Stimulated activated CD8-positive, alpha-beta memory T cell treated with anti-CD3 and anti-CD28 coated beads, Interleukin-15, amount 100 ng/mL, for 24 hours (primary cell): ENCODE measurements at places on chromosomes 4 and X.

DNA sequence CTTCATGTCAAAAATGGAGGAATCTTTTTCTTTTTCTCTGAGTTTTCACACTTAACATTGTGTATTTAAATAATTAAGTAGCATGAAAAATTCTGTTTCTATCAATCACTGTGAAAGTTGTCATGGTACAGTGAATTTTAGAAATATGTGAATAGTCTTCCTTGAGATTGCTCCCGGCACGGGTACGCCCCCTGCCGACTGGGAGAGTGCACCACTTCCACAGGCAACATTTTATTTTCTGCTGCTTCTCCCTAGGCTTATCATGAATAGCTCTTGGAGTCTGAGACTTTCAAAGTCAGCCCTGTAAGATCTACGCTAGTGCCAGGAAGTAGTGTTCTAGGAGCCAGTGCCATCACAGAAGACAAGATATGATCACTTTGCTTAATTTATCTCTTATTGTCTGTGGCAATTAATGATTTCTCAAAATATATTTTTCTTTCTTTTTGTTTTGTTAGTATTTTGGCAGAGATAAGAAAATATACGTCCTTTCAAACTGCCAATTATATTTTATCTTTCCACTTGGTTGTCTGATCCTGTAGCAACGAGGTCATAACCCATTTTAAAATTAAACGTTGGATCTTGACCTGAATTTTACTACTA lies 763.8 kb upstream of the AADAT start:
- DNase-seq: no peak

GRCh38 chr4:9996319-9997110 lies 24.8 kb downstream of the SLC2A9 start:
- DNase-seq: no peak

DNA sequence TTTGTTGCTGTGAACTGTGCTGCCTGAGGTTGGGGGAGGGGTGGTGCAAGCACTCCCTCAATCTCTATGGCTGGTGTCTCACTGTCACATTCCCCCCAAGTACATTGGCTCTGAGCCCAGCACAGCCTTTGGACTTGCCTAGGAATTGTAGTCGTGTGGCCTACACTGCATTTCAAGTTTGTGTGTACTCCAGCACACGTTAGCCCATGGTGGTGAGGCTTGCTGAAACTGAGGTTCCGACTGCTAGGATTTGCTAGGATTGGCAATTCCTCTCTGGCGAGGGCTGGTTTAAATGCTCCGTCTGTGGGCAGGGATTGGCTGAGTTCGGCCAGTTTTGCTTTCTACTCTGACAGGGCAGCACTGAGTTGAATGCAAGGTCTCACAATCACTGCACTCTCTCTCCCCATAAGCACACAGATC lies 121.7 kb upstream of the CXXC4 start:
- no peak for DNase-seq

GRCh38 chrX:17374619-17375366 lies at the start of gene NHS:
Gene NHS (plus strand): TSS chrX:17375200. CDS start chrX:17375758, 558 bp downstream.
- no peak for DNase-seq

- no peak for DNase-seq
Measured at GRCh38 chr4:66340286-66340893, 670.1 kb upstream of the EPHA5 start.

- DNase-seq: no peak
Measured at GRCh38 chr4:56425518-56425917, 9.9 kb downstream of the PPAT start.

GRCh38 chr4:168524006-168524405 lies 27.2 kb downstream of the PALLD start:
- no peak for DNase-seq

GRCh38 chr4:99395595-99396364 lies 39.4 kb downstream of the ADH7 start:
- no peak for DNase-seq

DNA sequence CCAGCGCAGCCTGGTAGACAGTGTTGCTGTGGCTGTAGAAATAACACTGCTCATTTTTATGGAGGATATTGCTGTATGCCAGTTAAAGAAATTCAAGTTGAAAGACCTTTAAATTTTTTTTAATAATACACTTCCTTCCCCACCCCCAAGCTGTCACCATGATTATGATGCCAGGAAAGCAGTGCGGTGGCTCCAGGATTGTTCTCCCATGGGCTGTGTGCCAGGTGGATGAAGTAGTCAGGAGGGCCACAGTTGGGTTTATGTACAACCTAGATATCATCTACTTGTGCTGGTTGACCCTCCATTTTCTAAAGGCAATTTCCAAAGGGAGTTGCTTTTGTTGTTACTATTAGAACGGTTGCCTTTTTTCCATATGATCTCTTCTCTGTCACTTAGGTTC lies 136.6 kb downstream of the AFF1 start:
- DNase-seq: no peak

DNA sequence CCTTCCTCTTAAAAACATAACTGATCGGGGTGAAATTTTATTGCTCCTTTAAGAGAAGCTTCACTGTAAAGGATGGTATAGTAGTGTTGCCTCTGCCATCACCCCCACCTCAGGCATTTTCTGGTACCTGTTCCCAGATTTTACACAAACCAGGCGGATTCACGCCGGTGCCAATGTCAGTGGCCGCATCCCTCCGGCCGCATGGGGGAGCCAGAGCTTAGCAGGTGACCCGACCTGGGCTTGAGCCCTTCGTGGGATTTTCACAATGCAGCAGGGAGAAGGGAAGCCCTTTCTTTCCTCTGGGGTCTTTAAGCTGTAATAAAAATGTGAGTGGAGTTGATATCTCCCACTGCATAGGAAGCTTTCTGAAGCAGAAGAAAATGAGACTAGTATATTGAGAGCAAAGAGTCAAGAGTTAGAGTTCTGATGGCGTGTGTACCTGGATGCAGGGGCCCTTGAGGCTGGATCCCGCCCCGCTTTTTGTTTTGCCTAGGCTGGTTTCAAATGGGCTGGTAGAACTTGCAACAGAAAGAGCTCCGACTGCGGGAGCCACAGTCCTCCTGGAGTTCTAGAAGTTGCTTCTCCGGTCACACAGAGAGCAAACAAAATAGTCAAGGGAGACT lies 59.4 kb downstream of the POLR2B start:
- DNase-seq: no peak
